ENCODE measurements at places on chromosomes 7 and 10.

- DNase-seq = peak; percentile 16
Measured at GRCh38 chr10:44310762-44311562, 73.9 kb downstream of the CXCL12 start.

- DNase-seq = no peak
Measured at GRCh38 chr10:89809766-89810165, 108.4 kb downstream of the KIF20B start.

DNA sequence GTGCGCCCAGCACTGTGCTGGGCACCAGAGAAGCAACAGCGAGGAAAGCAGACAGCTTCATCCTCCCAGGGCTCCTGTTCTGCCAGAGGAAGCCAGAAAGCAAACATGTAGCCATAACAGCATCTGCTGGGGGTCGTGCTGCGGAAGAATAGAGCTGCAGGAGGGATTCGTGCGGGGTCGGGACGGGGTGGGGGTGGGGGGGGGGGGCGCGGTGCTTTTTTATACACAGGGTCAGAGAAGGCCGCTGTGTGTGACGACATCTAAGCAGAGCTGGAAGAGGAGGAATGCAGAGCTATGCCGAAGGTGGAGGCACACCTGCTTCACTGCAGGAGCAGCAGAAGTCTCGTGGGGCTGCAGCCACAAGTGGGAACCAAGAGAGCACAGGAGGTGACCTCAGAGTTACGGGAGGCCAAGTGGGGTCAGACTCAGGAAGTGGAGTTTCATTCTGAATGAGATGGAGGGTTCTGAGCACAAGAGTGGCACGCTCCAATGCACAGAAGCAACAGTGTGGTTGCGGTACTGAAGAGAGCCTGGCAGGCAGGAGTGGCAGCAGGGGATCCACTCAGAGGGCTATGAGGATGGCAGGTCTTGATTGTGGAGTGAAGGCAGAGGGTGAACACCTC lies 11.1 kb downstream of the PKD1L1 start:
- DNase-seq = no peak

DNA sequence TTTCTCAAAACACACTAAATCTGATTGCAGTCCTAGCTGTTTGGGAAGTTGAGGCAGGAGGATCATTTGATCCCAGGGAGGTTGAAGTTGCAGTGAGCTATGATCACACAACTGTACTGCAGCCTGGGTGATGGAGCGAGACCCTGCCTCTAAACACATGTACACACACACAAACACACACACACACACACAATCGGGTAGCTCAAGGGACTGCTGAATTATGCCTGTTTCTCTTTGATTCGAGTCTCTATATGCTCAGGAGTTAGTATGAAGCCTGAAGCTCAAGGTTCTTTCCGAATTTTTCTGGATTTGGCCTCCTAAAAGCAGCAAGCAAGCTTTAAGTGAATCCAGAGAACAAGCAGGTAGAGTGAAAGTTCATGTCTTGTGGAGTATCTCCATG lies 22.5 kb downstream of the PRTFDC1 start:
- no peak for DNase-seq

- peak; percentile 12 for DNase-seq
Measured at GRCh38 chr7:435630-436366, 83.8 kb downstream of the PDGFA start.

- no peak for DNase-seq
Measured at GRCh38 chr10:104033966-104034365, 51.7 kb downstream of the COL17A1 start.

DNA sequence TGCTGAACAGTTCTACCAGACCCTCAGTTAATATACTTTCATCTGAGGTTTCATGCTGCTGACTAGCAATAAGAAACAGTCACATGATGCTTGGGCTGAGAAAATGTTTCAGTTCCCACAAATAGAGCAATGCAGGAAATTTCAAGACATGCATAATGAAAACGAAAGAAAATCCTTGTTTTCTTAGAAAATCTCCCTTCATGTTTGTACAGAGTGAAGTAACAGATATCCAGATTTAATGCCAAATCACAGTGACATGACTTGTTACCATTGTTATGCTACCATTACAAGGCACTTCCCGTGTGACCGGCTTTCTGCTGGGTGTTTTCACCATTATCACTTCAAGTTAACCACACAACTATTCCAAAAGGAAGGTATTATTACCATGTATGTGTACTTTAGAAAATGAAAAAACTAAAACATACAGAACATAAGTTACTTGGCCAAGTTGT lies 121.7 kb downstream of the DOCK4 start:
- no peak for DNase-seq

- DNase-seq = no peak
Measured at GRCh38 chr7:88230646-88231045, 10.8 kb upstream of the SRI start.

- peak; percentile 22 for DNase-seq
Measured at GRCh38 chr7:149791-150636, 42.4 kb upstream of the FAM20C start.

DNA sequence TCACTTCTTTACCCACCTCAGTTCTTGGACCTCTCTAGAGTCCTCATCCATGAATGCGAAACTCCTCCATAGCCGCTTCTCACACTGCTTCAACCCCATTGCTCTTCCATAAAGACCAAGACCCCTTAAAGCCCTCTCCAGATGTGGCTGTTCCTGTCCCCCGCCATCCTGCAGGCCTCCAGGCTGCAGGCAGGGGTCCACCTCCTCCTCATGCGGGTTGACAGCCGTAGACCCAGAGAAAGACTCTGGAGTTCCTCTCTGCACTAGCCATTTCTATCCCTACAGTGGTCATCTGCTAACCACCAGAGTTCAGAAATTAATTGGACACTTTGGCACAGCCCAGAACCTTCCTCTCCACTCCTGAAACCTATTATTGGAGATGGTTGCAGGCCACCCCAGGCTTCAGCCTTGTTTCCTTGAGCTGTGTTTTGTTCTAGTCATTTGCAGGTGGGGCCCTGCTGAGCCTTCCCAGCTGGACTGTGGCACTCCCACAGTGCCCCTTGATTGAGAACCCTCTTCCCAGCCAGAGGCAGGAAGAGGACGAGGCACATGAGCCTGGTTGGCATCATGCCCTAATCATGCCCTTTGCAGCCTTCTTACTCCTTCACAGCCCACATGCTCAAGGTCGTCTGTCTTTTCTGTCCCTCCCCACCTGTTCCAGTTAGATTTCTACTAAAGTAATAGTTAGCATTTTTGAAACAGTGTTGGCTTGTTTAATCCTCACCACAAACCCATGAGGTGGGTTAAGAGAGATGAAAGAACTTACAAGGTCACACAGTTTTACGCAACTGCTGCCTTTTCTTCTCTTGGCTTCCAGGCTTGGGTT lies 23.9 kb downstream of the CUL1 start:
- no peak for DNase-seq

- no peak for DNase-seq
Measured at GRCh38 chr10:110863361-110863760, 8.4 kb upstream of the PDCD4 start.

- DNase-seq = no peak
Measured at GRCh38 chr7:81709836-81710235, 60.0 kb downstream of the HGF start.
